ENCODE measurements at places on chromosomes 13 and 19.

- DNase-seq: no peak
These were observed 140.3 kb downstream of the PDS5B start for GRCh38 chr13:32726374-32727037.

GRCh38 chr19:29467824-29468401, 57.9 kb upstream of the VSTM2B start:
- no peak for DNase-seq

GRCh38 chr19:36032251-36033104, at the start of gene CLIP3:
CLIP3 (minus strand) TSS chr19:36032873; CDS start chr19:36032357, 516 bp downstream.
- DNase-seq: peak; percentile 51

DNA sequence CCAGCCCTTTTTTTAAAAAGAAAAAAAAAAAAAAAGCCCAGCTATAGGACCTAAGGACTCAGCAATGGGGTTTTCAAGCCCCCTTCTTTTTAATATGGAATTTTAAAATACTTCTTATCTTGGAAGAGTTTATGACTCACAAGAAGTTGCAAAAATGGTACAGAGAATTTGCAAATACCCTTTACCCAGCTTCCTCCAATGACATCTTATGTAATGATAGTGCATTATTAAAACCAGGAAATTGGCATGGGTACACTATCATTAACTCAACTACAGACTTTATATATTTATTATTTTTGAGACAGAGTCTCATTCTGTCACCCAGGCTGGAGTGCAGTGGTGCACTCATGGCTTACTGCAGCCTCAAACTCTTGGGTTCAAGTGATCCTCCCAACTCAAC, 16.1 kb downstream of the TMEM38A start:
- DNase-seq: no peak

DNA sequence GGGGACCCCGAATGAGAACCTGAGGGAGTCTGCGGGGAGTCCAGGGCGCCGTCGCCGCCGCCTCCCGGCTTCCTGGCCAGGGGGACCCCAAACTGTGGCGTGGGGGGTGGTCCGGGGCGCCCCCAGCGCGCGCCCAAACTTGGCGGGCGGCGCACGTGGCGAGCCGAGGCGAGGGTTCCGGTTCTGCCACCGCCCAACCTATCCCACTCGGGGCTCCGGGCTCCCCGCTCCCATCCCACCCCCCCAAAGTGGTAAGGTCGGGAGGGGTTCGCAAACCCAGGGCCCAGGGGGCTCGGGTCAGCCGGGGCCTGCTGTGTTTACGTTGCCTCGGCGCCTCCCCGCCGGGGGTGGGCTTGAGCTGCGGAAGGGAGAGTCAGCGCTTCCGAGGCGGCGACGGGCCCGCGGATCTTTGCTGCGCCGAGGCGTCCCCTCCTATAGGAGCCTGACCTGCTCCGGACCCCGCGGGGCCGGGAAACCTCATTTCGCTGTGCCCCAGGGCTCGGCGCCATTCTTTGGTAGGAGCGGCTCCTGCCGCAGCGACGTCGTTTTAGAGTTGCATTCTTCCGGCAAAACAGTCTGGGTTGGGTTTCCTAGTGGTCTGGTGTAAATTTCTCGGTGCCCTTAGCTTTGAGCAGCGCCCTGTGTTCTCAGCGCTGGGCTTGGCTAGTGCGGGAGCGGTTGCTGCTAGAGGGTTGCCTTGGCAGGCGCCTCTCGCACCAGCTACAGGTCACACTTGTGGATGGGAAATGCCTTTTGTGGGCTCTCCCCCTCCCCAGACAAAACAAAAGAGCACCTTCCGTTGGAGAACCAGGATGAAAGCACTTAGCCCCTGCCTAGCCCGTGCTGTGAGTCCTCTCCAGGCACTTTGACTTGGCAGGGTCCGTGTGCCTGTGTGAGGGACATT, 1.2 kb downstream of the DAZAP1 start:
- no peak for DNase-seq

GRCh38 chr13:109983447-109983846, 197.1 kb upstream of the IRS2 start:
- no peak for DNase-seq

DNA sequence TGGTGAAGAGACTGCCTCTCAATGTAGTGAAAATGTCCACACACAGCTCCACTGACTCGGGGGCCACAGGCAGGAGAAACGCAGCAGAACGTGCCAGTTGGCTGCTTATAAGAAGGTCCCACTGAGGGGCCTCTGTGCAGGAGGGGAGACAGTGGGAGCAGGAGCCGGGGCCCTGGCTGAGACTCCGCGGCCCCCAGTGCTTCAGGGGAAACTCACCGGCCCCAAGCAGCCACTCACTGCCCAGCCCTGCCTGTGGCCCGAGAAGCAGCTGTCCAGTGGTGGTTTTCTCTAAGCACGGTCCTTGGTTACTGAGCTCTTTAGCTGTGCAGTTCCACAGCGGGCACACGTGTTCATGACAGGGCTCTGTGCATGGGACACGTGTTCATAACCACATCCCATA, 91.9 kb upstream of the MCF2L start:
- DNase-seq: no peak

- no peak for DNase-seq
These were observed 184.3 kb downstream of the MYO16 start for GRCh38 chr13:108813587-108814170.

GRCh38 chr13:44498969-44499368, 77.2 kb downstream of the TSC22D1 start:
- DNase-seq: no peak

- DNase-seq: no peak
These were observed 16.2 kb downstream of the CAPN12 start for GRCh38 chr19:38727868-38728660.

DNA sequence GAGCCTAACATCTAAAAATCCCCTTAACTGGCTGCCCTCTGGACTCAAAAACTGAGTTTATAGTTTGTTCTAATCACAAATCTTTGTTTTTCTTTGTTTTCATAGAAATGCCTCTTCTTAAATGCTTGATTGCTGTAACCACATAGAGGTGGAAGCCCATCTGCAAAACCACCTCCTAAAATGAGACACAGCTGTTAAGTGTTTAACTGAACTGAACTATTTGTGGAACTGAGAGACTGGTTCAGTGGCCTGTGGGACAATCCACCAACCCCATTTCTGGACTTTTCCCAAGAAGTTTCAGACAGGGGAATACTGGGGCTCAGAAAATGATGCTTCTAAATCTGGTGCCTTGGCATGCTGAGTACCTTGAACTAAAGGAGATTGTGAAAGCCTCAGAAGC, 50.9 kb upstream of the TM9SF2 start:
- DNase-seq: no peak

GRCh38 chr19:48186541-48186991, 16.1 kb downstream of the ZSWIM9 start:
- DNase-seq: no peak

- no peak for DNase-seq
These were observed 1.4 kb downstream of the EFNB2 start for GRCh38 chr13:106533943-106534638.

Data from fibroblast of the conjunctiva (primary cell).